ENCODE measurements at places on chromosomes 2 and 18. TPM values are rescaled to one million over a fixed set of nuclear protein-coding genes. Genes with fewer than 3 reads are reported as not detected.

The NOL4 gene
- 0.63 TPM for total RNA-seq

The CNGA3 gene
- total RNA-seq: 0.84 TPM

The UGT1A5 gene
- not detected for total RNA-seq

The TPO gene
- total RNA-seq: not detected

The PTPRN gene
- total RNA-seq: 3.2 TPM

The REEP1 gene
- 12.3 TPM for total RNA-seq

The PLGLB1 gene
- 4.6 TPM for total RNA-seq

The UGT1A1 gene
- not detected for total RNA-seq

The CKAP2L gene
- 31.3 TPM for total RNA-seq

The TLK1 gene
- 70.6 TPM for total RNA-seq

The RAB6C gene
- total RNA-seq: not detected

The RAB27B gene
- 0.44 TPM for total RNA-seq

- DNase-seq: no peak
Measured at GRCh38 chr18:58581265-58581664, 47.6 kb downstream of the ALPK2 start.

DNA sequence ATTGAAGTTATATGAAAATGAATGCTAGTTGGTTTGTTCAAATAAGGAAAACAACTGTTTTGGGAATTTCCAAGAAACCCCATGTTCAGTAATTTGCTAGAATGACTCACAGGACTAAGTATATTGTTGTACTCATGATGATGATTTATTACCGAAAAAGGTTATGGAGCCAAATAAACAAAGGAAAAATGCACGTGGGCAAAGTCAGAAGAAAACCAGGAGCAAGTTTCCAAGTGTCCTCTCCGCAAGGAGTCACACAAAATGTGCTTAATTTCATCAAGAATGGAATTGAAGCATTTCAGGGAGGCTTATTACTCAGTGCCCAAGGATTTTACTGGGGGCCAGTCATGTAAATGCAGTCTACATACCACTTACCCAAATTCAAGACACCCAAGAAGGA is 1652.4 kb upstream of the TMEFF2 start:
- no peak for DNase-seq

- no peak for DNase-seq
Measured at GRCh38 chr2:134178138-134178877, 75.6 kb upstream of the MGAT5 start.

DNA sequence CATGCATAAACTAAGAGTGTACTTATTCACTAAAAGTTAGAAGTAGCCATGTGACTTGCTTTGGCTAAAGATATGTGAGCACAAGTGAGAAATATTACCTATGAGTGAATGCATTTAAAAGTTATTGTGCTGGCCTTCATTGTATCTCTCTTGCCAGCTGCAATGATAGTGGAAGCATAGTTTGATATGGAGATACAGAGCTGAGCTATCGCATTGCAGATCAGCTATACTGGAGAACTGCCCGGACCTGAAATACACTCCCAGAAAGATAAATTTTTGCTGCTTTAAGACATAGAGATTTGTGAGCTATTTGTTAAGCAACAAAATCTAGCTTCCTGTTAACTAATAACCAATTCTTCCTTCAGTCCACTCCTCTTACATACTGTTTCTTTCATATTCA is 571.1 kb downstream of the CPS1 start:
- no peak for DNase-seq

GRCh38 chr2:75516378-75517360 is 44.1 kb downstream of the EVA1A start:
- DNase-seq: no peak

GRCh38 chr2:203694191-203694590 is 12.2 kb upstream of the CD28 start:
- no peak for DNase-seq

DNA sequence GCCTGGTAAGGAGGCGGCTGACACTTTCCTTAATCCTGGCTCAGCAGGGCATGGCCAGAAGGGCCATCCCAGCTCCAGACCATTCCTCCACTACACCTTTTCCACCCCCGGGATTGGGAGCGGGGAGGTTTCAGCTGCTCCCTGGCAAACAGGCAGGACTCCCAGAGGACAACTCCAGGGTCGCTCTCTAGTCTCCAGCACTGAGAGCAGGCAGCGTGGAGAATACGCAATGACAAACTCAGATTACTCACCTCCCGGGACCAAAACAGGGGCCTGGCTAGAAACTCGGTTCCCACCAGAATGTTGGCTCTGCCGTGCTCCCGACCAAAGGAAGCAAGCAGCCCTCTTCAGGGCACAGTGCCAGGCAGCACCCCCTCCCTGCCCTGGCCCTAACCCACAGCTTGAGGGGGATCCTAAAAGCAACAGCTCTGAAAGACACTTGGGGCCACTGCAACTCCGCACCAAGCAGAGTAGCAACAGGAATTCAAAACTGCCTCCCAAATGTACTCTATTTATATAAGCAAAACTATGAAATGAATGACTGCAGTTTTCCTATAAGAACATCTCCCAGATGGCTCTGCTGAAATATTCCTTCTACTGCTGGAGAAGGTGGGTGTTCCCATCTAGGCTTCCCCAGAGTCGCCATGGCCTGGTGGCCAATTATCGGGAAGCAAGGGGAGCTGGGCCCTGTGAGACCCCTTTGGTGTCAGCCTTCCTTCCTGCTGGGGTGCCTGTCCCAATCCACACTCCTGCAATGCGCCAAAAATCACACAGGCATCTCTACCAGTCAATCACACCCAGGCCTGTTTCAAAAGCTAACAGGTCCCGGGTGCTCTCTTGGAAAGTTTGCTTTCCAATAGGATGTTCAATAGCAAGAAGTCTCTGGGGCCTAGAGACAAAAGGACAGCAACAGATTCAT is 61.2 kb upstream of the POMC start:
- DNase-seq: no peak

GRCh38 chr2:70340761-70341476 is 39.1 kb upstream of the FAM136A start:
- peak; percentile 45 for DNase-seq

DNA sequence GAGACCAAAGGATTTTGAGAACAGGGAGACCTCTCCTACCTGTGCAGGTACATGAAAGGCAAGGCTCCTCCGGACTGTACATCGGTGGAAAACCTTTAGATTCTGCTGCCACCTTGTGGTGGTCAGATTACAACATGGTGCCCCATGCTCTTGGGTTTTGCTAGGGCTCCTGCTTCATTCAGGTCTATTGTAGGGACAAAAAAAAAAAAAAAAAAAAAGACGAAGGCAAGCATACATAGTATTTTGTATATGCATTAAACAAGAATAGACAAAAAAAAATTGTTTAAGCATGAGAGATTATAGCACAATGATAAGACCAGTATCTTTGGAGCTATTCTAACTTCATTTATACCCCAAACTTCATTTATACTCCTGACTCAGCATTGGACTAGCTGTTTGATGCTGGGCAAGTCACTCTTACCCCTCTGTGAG is 27.4 kb upstream of the SPR start:
- peak; percentile 45 for DNase-seq

- DNase-seq: no peak
Measured at GRCh38 chr18:38198526-38198925, 632.9 kb upstream of the CELF4 start.

GRCh38 chr2:51511002-51511401 is 479.1 kb upstream of the NRXN1 start:
- DNase-seq: no peak

DNA sequence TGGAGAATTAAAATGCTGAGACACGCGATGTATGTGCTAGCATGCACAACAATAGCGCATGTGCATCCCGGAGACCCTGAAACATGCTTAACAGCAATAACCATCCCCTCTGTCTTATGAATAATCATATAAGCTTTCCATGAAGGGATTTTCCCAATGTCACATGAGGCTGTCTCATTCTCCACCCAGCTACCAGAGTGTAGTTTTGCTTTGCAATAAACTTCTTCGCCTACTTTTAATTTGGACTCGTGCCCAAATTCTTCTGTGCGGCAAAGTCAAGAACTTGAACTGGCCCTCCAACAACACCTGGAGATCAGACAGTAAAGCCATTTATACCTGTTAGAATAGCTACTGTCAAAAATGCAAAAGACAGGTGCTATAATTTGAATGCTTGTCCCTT is 15.5 kb downstream of the LYG1 start:
- DNase-seq: no peak

DNA sequence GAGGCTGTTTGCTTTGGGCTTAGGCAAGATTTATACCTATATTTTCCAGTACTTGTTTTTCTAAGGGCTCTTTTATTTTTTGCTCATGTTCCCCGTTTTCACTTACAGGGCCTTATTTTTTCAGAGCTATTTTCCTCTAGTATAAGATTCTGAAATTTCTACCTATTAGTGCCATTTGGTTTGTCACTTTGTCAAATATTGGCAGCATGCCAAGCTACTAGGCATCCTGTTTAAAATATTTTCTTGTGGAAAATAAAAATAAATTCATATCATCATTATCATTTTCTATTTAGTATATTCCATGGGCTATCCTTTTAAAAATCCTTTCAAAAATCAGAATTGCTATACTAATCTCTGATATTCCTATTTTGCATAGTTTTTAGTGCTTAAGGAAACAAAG is 64.8 kb upstream of the CHST9 start:
- DNase-seq: no peak

DNA sequence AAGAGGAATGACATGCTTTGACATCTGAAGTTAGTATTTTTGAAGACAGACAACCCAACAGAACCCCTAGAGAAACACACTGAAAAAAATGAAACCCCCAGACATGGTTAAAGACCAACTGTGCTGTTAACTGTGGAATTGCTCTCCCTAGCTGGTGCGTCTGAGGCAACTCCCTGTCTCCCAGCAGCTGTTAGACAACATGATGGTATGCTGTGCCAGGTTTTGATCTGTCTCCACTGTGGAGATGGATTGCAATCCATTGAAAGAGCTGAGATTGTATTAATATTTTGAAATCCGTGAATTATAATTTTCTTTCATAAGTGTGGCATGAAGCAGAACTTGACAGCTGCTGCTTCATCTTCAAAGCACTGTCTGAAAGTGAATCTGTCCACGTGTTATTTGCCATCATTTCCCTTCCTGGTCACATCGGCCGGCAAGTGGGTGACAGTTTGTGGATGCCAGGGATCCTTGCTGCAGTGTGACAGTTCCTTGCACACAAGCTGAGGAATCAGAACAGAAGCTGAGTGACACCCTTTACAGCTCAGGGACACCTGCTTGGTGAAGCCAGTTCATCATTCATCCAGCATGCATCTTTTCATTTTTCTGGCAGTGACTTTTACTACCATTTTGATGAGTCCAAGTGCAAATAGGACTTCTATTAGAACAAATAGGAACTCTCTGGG is 58.2 kb upstream of the ACSL3 start:
- DNase-seq: no peak

GRCh38 chr2:120934574-120935338 is 199.1 kb downstream of the GLI2 start:
- no peak for DNase-seq

GRCh38 chr18:10896851-10897250 is 252.5 kb downstream of the PIEZO2 start:
- DNase-seq: no peak

GRCh38 chr2:118853129-118853640 is 5.7 kb upstream of the EN1 start:
- no peak for DNase-seq

DNA sequence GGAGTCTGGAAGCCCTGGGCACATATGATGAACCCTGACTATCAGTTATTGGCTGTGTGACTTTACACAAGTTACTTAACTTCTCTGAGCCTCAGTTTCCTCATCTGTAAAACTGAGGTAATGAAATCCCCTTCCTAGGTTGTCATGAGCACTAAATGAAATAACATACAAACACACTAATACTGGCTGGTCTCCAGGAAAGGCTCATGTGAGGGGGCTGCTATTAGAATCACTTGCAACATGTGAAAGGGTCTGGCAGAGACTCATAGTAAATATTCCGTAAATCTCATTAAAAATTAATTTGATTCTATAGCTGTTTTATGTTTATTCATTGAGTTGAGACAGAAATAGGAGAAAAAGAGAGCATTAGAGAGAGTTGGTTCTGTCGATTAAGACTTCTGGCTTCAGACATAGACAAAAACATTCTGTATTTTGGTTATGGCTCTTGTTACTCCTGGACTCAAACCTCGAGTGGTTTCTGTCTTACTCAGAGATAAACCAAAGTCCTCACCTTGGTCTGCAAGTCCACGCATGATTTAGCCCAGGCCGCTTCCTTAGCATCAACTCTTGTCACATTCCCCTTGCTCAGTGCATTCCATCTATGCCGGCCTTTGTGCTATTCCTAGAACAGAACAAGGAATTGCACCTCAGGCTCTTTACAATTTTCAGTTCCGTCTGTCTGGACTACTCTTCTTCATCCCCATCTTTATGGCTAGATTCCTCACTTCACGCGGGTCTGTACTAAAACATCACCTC is 139.1 kb downstream of the NXPH2 start:
- DNase-seq: no peak

DNA sequence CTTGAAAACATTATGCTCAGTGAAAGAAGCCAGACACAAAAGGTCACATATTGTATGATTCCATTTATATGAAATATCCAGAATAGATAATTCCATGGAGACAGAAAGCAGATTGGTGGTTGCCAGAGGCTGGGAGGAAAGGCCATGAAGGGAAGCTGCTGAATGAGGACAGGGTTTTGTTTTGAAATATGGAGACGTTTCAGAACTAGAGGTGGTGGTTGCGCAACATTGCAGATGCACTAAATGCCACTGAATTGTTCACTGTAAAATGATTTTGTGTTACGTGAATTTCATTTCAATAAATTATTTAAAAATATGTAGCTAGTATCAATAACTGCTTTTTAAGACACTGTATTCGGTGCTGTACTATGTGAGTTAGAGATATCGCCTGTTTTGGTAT is 101.7 kb upstream of the ZNF236 start:
- DNase-seq: no peak

DNA sequence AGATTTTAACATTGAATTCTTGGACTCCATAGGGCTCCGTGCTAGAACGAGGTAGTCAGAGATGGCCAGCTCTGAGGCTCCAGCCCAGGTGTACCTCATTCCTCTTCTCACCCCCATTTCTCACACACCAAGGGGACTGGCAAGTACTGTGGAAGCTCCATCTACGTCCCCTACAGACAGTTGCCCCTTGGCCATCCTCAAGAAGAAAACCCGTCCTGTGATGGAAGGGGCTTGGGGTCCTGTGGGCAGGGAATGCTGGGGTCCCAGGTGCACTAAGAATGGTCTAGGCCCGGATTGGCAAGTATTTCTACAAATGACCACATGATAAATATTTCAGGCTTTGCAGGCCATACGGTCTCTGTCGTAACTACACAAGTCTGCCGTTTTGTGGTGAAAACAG is 110.3 kb downstream of the PDCL3 start:
- DNase-seq: no peak

- DNase-seq: no peak
Measured at GRCh38 chr2:113007250-113007649, 2.0 kb downstream of the IL36A start.

- no peak for DNase-seq
Measured at GRCh38 chr2:127776122-127776780, 34.7 kb downstream of the WDR33 start.

DNA sequence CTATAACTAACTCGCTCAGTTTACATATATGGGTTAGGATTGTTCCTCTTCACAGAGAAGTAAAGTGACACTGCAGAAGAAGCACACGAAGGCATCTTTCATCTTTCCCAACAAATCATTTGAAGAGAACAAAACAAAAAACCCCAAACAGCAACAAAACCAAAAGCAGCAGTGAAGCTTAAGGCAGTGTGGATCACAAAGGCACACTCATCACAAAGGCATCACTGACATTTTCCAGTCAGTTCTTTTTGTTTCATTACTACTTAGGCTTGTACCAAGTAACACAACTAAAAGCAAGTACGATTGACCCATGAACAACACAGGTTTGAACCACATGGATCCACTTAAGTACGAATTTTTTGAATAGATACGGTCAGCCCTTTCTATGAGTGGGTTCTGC is 75.7 kb downstream of the RNF152 start:
- no peak for DNase-seq
